ENCODE measurements at places on chromosomes 4 and X.

GRCh38 chr4:67892905-67893304 lies 9.1 kb upstream of the TMPRSS11D start:
- no peak for DNase-seq

DNA sequence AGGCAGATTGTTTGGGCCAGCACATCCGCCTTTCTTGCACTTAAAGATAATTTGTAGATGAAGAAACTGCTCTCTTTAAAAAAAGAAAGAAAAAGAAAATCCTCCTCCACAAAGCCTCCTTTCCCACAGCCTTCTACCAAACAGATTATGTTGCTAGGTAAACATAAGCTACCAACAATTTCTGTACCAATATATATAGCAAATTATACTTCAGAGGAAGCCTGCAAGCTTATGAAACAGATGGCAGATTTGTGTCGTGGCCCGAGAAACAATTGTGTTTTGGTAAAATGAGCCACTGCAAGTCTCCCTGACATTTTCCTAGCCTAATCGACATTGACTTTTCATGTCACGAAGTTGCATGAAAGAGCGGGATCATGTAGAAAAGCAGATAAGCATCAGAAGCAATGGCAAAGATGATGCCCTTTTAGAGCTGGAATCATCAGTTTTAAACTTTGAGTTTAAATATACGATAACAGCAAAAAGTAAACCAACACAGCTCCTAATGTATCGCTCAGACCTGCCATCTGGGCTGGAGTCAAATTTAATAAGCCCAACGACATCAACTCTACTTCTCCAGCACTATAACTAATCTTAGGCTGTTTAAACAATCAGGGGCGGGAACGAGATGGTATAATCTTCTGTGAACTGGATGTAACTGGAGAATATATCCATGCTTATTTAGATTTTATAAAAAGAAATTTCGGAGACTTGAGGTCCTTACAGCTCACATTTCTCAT lies 94.9 kb upstream of the PLAC1 start:
- DNase-seq = no peak

DNA sequence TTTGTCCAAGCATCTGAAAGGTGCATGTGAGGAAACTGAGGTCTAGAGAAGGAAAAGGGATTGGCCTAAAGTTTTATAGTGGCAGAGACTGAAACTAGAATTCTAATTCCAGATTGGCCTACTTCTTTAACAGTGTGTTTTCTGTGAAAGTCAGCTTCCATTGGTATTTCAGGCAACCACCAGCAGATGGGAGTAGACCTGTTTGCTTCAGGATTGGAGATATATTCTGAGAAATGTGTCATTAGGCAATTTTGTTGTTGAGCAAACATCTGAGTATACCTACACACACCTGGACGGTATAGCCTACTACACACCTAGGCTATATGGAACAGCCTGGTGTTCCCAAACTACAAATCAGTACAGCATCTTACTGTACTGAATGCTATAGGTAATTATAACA lies 207.3 kb upstream of the RADX start:
- no peak for DNase-seq

DNA sequence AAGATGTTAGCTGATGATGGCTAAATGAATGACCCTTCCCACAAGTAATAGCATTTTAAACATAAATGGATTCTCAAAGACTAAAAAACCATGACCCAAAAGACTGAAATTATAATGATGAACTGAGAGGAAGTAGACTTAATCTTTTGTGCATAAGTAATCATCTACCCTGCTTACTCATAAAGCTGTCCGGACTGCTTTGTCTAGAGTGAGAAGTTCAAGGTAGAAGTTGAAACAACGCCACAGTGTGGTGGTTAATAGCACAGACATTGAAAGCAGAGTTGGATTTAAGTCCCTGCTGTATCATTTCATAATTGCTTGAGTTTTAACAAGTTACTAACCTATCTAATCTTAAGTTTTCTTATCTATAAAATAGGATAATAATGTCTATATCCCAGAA lies 346.6 kb downstream of the CENPC start:
- DNase-seq = no peak

DNA sequence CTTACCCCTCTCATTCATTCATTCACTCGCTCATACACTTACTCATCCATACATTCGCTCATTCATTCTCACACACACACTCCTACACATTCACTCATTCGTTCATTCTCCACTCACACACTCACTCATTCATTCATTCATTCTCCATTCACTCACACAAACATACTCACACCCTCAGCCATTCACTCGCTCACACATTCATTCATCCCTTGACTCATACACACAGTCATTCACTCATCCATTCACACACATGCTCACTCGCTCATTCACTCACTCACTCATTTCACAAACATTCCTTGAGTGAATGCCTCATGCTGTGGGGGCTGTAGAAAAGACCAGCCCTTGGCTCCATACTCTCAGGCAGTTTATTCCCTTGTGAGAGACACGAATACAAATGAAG lies 151.1 kb upstream of the MAMLD1 start:
- DNase-seq = no peak

DNA sequence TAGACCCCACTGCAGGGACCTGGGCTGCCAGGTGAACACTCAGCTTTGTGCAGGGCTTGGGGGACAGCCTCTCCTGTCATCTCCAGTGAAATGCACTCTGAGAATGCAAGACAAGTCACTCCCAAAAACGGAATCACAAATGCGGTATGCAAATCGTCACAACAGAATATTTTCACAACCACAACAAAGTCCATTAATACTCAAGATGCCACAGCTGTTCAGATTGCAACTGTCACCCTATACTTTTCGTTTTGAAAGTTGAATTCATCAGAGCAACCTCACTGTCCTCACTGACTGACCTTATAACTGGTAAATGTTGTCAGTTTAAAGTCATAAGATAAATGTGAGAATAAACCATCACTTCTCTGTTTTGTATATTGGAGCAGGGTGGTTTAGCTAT lies 16.6 kb downstream of the JAKMIP1 start:
- no peak for DNase-seq

GRCh38 chr4:121219227-121219626 lies 55.1 kb upstream of the TNIP3 start:
- DNase-seq = no peak

DNA sequence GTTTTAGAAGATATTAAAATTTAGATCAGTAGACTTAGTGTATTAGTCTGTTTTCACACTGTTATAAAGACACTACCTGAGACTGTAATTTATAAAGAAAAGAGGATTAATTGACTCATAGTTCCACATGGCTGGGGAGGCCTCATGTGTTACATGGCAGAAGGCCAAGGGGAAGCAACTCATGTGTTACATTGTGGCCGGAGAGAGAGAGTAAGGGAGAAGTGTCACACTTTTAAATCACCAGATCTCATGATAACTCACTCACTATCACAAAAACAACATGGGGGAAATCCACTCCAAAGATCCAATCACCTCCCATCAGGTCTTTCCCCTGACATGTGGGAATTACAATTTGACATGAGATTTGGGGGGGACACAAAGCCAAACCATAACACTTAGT lies 1159.7 kb upstream of the PCDH7 start:
- DNase-seq = no peak

GRCh38 chr4:157221426-157221894 lies 932 bp downstream of the GRIA2 start:
- no peak for DNase-seq

- no peak for DNase-seq
These were observed 63.3 kb downstream of the MEPE start for GRCh38 chr4:87895964-87896621.

- no peak for DNase-seq
These were observed 103.6 kb downstream of the GNL3L start for GRCh38 chrX:54633641-54634040.

DNA sequence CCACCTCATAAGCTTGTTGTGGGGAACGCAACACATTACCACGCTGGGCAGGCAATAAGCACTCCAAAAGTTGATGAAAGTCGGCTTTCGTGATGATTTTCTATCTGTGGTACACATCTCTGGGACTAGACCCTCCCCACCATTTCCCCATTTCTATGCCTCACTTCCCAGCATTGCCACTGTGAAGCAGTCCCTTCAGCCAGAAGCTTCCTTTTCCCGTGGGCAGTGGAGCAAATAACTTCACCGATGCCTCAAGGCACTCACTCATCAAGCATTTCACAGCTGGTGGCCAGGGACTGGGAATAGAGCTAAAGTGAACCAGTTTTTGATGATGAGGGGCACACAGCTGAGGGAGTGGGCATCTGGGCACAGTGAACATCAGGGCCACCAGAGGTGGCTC lies 18.9 kb downstream of the C4orf50 start:
- no peak for DNase-seq

DNA sequence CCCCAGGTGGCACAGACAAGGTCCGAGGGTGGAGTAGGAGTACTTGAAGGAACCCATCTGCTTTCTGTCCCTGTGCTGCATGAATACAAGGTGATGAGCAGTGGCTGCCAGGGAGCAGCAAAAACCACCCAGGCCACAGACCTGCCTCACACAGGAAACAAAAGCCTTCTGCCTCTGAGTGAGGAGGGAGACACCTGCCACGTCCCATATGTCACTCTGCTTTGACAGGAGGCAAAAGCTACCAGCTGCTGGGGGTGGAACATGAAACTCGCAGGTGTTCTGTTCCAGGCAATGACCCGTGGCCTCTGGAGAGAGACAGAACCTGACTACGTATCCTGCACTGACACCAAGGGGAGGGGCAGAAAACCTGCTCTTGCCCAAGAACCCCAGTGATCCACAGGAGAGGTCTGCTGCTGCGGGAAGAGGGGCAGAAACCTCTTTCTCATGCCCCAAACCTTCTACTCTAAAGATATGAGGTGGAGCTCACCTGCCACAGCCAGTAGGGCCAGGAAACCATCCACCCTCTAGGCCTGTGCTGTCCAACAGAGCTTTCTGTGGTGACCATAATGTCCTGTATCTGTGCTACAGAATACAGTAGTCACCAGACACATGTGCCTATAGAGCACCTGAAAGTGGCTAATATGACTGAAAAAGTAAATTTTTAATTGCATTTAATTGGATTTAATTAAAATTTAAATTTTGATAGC lies 172.9 kb downstream of the PRDM5 start:
- no peak for DNase-seq

DNA sequence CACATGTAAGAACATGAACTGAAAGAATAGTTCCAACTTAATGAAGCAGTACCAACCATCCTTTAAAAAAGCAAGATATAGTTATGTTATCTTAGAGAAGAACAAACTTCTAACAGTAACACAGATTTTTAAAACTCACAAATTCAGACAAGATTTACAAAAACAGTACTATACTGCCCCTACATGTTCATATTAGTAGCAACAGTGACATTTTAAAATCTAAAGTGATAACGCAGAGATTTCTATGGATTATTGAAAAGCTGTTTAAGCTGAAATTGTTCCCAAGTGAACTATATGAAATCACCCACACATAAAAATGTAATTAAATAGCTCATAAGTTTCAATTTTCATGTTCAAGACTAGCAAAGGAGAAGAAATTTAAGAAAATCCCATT lies 166.0 kb downstream of the FBXW7 start:
- no peak for DNase-seq

DNA sequence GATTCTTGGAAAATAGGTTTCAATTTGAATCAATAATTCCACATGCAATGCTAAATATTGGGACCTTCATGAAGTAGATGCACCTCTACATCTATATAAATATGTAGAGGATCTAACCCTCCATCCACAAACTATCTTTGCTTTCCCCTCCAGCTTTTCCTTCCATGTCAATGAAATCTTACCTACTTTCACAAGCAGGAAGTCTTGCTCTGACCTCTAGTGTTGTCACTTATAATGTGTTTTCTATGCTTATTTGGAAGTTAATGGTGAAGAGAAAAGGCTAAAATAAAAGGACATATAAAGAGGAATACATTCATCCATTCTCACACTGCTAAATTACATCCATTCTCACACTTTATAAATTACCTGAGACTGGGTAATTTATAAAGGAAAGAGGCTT lies 472.7 kb upstream of the DIAPH2 start:
- DNase-seq = no peak

DNA sequence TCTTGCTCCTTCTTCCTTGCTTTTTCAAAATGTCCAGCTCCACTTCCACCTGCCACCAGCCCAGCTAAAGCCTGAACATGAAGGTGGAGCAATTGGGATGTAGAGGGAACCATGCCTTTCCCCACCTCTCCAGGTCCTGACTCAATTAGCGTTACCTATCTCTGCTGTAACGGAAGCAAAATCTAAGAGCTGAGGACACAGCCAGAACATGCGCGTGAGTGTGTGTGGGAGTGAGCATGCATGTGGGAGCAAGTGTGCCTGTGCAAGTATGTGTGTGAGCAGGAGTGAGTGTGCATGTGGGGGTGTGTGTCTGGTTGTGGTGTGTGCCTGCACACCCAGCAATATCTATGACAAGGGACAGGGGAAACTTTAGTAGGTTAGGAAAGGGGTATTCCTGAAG lies 364.5 kb downstream of the MID1IP1 start:
- DNase-seq = no peak

DNA sequence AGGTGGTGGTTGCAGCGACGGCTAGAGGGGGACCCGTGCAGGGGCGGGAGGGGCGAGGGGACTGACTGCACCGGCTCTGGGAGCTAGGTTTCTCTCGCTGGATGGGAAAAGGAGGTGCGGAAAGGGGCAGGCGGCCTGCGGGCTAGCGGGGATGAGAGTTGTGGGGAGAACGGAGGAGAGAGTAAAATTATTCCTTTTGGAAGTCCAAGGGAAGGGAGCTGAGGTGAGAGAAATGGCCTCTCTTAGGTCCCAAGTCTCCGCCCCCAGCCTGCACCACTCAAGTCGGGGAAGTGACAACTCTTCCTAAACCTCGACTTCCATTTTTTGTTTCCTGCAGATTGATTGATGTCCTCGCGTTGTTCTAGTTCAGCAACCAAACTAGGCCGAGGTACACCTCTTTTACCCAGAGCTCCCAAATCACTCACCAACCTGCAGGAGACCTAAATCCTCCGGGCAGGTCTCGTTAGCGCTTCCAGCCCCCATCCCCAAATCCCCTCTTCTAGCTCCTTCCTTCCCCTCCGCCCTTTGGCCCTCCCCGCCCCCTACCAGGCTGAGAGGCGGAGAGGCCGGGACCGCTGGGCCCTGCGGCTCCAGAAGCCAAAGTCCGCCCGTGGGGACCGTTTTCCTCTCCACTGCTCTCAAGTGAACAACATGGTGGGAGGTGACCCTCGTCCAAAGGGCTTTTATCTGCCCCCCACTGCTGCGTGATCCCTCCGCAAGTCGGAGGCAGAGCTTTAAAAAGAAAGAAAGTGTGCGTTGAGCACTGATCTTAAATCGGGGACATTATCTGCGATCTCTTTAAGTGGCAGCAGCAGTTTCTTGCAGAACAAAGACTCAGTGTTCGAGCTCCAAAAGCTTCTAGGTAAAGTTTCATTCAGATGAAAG lies 7.3 kb downstream of the PITX2 start:
- DNase-seq = no peak

DNA sequence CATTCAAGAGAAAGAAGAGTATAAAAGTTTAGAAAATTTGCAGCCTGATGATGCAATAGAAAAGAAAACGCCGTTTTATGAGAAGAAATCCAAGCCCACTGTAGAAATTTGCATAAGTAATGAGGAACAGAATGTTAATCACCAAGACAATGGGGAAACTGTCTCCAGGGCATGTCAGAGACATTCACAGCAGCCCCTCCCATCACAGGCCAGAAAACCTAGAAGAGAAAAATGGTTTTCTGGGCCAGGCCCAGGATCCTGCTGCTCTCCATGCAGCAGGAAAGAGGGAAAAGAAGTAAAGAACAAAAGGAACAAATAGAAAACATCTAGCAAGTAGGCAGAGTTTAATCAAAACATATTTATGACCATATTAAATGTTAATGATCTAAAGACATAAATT lies 119.0 kb downstream of the ANKRD50 start:
- DNase-seq = no peak

Data from right cardiac atrium (tissue), 5 donors.